ENCODE measurements at places on chromosomes 12 and 14.

- no peak for DNase-seq
These were observed 2.5 kb upstream of the SALL2 start for GRCh38 chr14:21528381-21529348.

DNA sequence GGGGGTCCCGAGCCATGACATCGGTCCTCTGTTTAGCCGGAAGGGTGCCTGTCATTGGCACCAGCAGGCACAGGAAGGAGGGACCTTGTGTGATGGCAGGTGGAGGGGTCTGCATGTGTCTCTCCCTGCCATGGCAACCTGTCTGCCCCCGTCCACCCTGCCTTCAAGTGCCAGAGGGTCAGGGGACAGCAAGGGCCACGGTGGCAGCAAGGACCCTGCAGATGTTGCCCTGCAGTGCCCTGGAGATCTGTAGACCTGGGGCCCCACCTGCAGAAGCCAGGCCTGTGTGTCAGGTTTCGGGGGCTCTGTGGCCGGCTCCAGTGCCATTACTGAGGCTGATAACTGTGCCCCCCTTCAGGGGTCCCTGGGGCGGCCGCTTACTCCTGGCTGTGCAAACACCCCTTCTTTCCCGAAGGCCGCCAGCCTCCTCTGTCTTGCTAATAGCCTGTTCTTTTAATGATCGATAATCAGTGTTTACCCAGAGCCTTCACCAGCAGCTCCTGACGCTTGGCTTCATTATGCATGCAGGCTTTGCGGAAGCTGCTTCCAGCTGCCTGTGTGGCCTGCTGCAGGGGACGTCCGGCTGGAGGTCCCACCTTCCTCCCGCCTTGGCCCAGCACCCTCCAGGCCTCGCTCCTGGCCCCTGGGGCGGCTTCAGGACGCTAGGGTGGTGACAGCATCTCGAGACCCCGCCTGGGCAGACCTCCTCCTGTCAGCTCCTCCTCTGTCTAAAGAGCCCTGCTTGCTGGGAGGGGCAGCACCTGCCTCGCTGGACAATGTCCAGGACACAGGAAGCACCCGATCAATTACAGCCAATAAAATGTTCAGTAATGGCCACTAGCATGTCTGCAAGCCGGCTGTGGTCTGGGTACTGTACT lies 153.0 kb downstream of the KIF26A start:
- DNase-seq, result no peak

DNA sequence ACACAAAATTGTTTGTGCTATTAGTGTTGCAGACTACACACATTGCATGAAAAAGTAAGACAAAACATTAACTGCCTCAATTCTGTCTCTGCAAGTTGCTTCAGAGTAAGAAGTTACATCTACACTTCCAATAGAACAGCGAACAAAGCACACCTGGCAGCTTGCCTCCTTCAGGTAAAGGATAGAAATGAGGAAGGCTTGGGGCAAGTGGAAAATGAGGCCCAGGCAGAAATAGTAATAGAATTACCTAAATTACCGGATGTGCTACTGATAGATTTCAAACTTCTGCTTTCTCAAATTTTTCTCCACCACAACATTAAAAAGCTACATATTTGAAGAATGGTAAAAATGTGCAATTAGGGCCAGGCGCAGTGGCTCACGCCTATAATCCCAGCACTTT lies 37.7 kb downstream of the CCDC175 start:
- no peak for DNase-seq

GRCh38 chr12:53589915-53590314 lies 36.3 kb downstream of the ATF7 start:
- no peak for DNase-seq

GRCh38 chr14:32779840-32780239 lies 158.8 kb upstream of the NPAS3 start:
- no peak for DNase-seq

- DNase-seq, result no peak
These were observed 4.7 kb downstream of the MAP3K9 start for GRCh38 chr14:70804556-70805162.

- peak; percentile 69 for DNase-seq
These were observed 705 bp upstream of the FLVCR2 start for GRCh38 chr14:75577729-75578101.

DNA sequence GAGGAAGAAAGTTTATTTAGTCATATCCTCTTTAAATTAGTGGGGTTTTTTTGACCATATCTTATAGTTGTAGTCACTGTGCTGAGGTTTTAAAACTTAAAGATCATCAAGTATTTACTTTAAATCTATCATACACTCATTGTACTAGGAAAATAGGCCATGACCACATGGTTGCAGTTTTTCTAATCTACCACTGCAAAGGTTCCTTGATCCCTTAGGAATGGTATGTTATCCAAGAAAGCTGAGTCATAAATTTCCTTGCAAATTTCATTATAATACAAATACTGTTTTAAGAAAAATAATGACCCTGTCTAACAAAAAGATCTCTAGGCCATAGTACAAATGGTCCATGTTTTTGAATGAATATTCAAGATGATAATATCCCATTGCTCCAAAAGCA lies 74.7 kb downstream of the DBX2 start:
- no peak for DNase-seq

GRCh38 chr12:122527478-122527944 lies 462 bp downstream of the KNTC1 start:
- DNase-seq, result peak; percentile 14

GRCh38 chr12:122987086-122987951 lies 6.8 kb downstream of the ARL6IP4 start:
- no peak for DNase-seq

DNA sequence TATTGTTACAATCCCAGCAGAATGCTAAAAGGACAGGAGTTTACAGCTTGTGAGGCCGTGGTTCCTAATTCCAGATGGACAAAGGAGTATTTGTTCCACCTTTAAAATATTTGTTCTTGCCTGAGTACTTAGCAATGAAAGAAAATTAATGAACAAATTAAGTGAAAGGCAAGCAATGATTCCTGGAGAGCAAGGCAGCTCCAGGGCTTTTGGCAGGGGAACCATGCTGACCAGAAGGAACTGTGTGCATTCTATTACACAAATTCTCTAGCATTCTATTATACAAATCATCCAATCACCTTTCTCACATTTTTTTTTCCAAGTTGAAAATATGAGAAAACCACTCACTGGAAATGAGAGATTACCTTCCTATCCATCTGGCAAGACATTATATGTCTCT lies 1.8 kb upstream of the BMAL2 start:
- no peak for DNase-seq

DNA sequence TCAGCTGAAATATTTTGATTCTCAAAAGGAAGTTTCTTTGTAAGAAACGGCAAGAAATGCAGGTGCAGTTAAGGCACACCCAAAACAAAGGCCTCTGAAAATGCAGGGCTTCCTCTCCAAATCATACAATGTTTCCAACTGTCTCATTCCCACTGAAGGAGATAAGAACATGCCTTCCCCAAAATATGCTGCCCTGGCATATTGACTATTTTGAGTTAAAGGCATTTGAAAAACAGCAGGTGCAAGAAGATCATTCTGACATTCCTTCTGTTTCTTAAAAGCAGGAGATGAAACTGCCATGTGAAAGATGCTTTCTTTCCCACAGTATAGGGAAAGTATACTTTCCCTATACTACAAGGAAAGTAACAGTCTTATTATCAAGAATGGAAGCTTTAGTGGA lies 33.4 kb upstream of the VASH1 start:
- DNase-seq, result no peak
